Calu3 (cell line): ENCODE measurements at places on chromosomes 2 and 18. TPM values are rescaled to one million over a fixed set of nuclear protein-coding genes. Genes with fewer than 3 reads are reported as not detected.

The DQX1 gene
- total RNA-seq = 0.14 TPM in 1 of 2 replicates, not detected in the other

The PTCD3 gene
- total RNA-seq = 113 and 126 TPM in 2 replicates

The CPO gene
- 0.40 TPM in 1 of 2 replicates, not detected in the other for total RNA-seq

The RRM2 gene
- total RNA-seq = 154 and 168 TPM in 2 replicates

The RESP18 gene
- not detected in 2 replicates for total RNA-seq

The CXCR2 gene
- not detected in 2 replicates for total RNA-seq

The CNTNAP5 gene
- total RNA-seq = not detected in 2 replicates

The DSG2 gene
- total RNA-seq = 194 and 196 TPM in 2 replicates

The SCN2A gene
- 0.07 and 0.19 TPM in 2 replicates for total RNA-seq

The ADRA2B gene
- 0.22 TPM in 1 of 2 replicates, not detected in the other for total RNA-seq

The UGT1A4 gene
- total RNA-seq = 6.1 TPM in 2 replicates

The IFIH1 gene
- 63.7 and 126 TPM in 2 replicates for total RNA-seq

The REG1B gene
- not detected in 2 replicates for total RNA-seq

The SKOR2 gene
- total RNA-seq = not detected in 2 replicates

The PRSS56 gene
- total RNA-seq = not detected in 2 replicates

The CFAP65 gene
- 0.68 and 1.3 TPM in 2 replicates for total RNA-seq

The FSHR gene
- total RNA-seq = not detected in 2 replicates

The ADAM17 gene
- 53.5 and 54.2 TPM in 2 replicates for total RNA-seq

The PID1 gene
- 0.24 and 0.31 TPM in 2 replicates for total RNA-seq

The HOXD8 gene
- not detected in 2 replicates for total RNA-seq

The GCG gene
- total RNA-seq = not detected in 2 replicates

The GBX2 gene
- total RNA-seq = 2.2 and 2.4 TPM in 2 replicates

The NTSR2 gene
- not detected in 2 replicates for total RNA-seq

The CDH2 gene
- total RNA-seq = 1.5 and 2.3 TPM in 2 replicates

The RAPH1 gene
- 126 and 141 TPM in 2 replicates for total RNA-seq

The ANO7 gene
- total RNA-seq = 7.7 and 8.0 TPM in 2 replicates

The HOXD10 gene
- total RNA-seq = not detected in 2 replicates

The TRIM43 gene
- not detected in 2 replicates for total RNA-seq

The KIF5C gene
- total RNA-seq = 0.87 and 2.9 TPM in 2 replicates

The CBLN2 gene
- total RNA-seq = 0.24 TPM in 1 of 2 replicates, not detected in the other

The LYPD1 gene
- 15.8 and 34.3 TPM in 2 replicates for total RNA-seq

The GNLY gene
- total RNA-seq = not detected in 2 replicates

The TTN gene
- 0.07 and 0.24 TPM in 2 replicates for total RNA-seq

The GRHL1 gene
- 9.0 and 11.7 TPM in 2 replicates for total RNA-seq

The ACTG2 gene
- total RNA-seq = not detected in 2 replicates

The STAT4 gene
- 0.85 and 1.3 TPM in 2 replicates for total RNA-seq

The CD8B2 gene
- total RNA-seq = not detected in 2 replicates

The RFTN2 gene
- total RNA-seq = 0.05 and 0.24 TPM in 2 replicates

The TTC39C gene
- 21.7 and 26.8 TPM in 2 replicates for total RNA-seq

The CHST9 gene
- 50.4 and 56.9 TPM in 2 replicates for total RNA-seq

The RFX8 gene
- not detected in 2 replicates for total RNA-seq
